Transverse colon (tissue), 4 donors: ENCODE measurements at places on chromosomes 11 and 22.

DNA sequence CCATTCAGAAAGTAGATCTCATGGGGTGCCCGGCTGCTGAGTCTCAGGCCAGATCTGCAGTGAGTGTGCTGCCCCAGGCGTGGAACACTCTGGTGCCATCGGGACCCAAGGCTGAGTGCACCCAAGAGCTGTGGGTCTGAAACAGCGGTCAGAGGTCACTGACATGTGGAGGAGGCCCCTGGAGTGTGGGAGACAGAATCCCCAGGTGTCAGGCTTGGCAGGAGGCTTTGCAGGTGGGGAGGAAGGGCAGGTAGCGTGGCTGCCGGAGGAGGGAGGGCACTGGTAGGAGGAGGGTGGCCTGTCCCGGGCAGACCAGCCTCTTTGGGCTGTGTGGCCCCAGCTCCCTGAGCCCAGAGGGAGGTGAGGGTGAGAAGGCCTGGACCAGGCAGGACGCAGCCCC, 31.7 kb upstream of the KRTAP5-6 start:
- no peaks in the 10 kb centered on the region for H3K4me1 ChIP-seq
- H3K36me3 ChIP-seq, result no peaks in the 10 kb centered on the region
- H3K4me3 ChIP-seq, result no peak overlapping the region
- H3K27me3 ChIP-seq, result peaks cover 35% of the 10 kb centered on the region
- no peak overlapping the region for H3K27ac ChIP-seq

GRCh38 chr11:126525216-126525615, 169.7 kb downstream of the ST3GAL4 start:
- H3K27me3 ChIP-seq, result no peaks in the 10 kb centered on the region
- no peak overlapping the region for H3K27ac ChIP-seq
- no peaks in the 10 kb centered on the region for H3K4me1 ChIP-seq
- no peaks in the 10 kb centered on the region for H3K36me3 ChIP-seq
- H3K4me3 ChIP-seq, result no peak overlapping the region
- no peak for DNase-seq

DNA sequence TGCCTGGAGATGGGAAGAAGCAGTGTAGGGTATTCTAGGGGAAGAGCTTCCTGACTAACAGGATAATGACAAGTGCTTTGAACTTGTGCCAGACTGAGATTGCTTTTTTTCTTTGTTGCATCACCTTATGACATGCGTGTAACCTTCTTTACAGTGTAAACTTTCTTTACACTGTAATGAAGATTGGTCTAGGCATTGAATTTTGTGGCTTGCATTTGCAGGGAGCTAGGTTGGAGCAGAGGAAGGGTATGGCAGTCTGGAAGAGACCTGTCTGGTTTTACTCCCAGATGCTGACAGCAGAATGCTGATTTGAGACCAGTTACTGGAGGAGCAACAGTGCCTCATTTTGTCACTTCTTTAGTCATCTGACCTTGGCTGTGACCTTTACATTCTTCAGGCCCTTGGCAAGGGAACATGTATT, 5.6 kb downstream of the DDB2 start:
- H3K4me1 ChIP-seq, result peaks cover 25% of the 10 kb centered on the region
- DNase-seq, result no peak
- peaks cover 33% of the 10 kb centered on the region for H3K36me3 ChIP-seq
- H3K27me3 ChIP-seq, result no peaks in the 10 kb centered on the region
- no peak overlapping the region for H3K27ac ChIP-seq

- no peak for DNase-seq
- no peak overlapping the region for H3K4me3 ChIP-seq
- H3K36me3 ChIP-seq, result no peaks in the 10 kb centered on the region
- H3K27me3 ChIP-seq, result peaks cover 70% of the 10 kb centered on the region
- H3K4me1 ChIP-seq, result no peaks in the 10 kb centered on the region
- no peak overlapping the region for H3K27ac ChIP-seq
Observed at GRCh38 chr11:1734641-1735081, 15.7 kb downstream of the IFITM10 start.

DNA sequence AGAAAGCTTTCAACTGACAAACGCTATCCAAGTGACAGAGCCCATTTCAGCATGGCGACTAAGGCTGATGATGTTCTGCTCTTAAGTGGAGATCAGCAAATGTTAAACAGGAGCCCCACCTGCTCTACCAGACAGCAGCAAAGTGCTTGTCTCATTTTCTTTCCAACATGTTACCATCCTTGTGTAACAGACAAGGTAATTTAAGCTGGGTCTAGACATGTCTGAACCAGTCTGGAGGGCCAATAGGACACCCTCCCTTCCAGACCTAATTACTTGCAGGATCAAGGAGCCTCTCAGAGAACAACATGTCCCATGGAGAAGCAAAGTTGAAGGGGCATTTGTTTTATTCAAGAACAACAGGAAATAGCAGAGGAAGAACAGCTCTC, 3.9 kb upstream of the LMO2 start:
- no peaks in the 10 kb centered on the region for H3K4me1 ChIP-seq
- no peaks in the 10 kb centered on the region for H3K36me3 ChIP-seq
- H3K27me3 ChIP-seq, result no peaks in the 10 kb centered on the region
- H3K27ac ChIP-seq, result no peak overlapping the region
- no peak for DNase-seq

DNA sequence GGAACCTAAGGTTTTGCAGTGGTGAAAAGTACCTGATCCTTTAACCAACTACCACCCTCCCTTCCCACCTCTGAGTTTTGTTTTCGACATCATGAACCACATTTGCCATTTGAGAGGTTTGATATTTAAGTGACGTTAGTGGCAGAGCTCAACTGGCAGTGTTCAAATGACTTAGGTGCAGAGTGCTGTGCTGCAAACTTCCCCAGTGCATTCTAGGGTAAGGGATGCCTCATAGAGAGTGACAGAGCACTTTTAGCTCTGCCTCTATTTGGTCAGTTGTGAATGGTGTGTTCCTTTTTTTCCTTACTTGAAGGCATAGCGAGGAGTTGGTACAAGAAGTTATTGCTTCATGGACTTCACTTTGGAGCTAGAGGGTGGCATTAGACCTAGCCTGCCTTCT, 9.4 kb downstream of the BMAL1 start:
- no peak for DNase-seq
- no peak overlapping the region for H3K4me3 ChIP-seq
- H3K36me3 ChIP-seq, result no peaks in the 10 kb centered on the region

DNA sequence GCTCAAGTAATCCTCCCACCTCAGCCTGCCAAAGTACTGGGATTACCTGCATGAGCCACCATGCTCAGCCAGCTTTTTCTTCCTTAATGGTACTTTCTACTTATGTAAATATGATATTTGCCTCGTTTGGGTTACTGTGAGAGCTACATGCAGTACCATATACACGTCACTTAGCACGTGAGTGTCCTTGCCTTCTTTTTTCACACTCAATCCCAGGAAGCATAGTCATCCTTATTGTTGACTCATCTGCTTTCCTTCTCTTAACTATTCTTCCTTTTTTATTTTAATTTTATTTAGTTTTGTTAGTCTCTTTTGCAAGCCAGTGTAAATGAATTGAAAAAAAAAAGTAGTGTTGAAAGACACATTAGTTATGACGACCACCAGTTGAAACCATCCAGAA, 205.9 kb downstream of the HIPK3 start:
- H3K27me3 ChIP-seq, result no peaks in the 10 kb centered on the region
- no peaks in the 10 kb centered on the region for H3K36me3 ChIP-seq
- no peak for DNase-seq
- H3K4me3 ChIP-seq, result no peak overlapping the region

DNA sequence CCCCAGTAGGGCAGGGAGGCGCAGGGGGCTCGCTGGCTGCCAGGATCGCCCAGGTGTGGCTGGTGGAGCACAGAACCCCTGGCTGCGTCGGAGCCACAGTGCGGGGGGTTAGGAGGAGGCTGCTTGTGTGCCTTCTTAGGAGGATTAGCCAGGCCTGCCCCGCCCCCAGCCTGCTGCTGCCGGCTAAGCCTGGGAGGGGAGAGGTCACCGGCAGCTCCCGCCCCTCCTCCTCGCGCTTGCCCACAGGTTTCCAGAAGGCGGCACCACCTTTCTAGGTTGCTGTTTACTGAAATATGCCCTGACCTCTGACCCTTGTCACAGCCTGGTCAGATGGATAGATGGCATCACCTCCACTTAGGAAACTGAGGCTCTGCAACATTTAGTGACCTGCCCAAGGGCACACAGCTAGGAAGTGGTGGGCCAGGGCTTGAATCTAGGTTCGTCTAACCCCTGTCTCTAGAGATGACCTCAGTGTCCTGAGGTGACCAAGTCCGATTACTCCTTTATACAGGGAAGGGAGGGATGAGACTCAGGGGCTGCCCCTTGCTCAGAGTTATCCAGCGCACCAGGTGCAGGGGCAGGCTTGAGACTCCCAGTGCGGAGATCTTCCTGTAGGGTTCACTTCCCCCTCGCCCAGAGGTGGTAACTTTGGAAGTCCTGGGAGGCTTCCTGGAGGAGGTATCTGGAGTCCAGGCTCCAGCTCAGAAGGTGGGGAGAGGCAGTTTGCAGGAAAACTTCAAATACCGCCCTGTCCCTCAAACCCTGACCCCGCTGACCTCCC, 44.0 kb downstream of the MYO7A start:
- DNase-seq, result no peak
- no peak overlapping the region for H3K4me3 ChIP-seq
- no peaks in the 10 kb centered on the region for H3K27me3 ChIP-seq
- H3K27ac ChIP-seq, result no peak overlapping the region
- no peaks in the 10 kb centered on the region for H3K36me3 ChIP-seq
- H3K4me1 ChIP-seq, result no peaks in the 10 kb centered on the region

DNA sequence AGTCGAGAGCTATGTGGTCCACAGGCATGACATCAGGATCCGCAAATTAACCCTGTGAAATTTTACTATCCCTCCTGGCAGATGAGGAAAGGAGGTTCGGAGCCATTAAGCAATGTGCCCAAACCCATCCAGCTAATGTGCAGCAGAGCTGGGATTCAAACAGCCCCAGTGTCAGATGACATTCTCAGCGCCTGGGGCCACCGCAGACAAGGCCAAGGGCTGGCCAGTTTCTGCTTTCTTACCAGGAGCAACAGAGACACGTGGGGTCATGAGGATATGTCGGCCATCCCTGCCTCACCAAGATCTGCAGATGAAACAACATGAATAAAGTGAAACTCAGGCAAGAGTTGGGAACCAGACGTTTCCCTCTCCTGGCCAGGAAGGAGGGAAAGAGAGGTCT, 110.2 kb downstream of the TENM4 start:
- DNase-seq, result no peak
- no peak overlapping the region for H3K4me3 ChIP-seq
- H3K27ac ChIP-seq, result no peak overlapping the region
- H3K27me3 ChIP-seq, result no peaks in the 10 kb centered on the region
- H3K4me1 ChIP-seq, result no peaks in the 10 kb centered on the region
- H3K36me3 ChIP-seq, result no peaks in the 10 kb centered on the region

DNA sequence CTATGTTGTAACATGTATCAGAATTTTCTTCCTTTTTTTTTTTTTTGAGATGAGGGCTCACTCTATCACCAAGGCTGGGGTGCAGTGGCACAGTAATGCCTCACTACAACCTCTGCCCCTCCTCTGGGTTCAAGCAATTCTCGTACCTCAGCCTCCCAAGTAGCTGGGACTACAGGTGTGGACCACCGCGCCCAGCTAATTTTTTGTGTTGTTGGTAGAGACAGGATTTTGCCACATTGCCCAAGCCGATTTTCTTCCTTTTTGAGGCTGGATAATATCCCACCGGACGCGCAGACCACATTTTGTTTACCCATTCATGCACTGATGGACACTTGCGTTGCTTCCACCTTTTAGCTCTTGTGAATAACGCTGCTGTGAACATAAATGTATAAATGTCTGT, 97.0 kb downstream of the BRD1 start:
- no peaks in the 10 kb centered on the region for H3K36me3 ChIP-seq
- peaks cover 63% of the 10 kb centered on the region for H3K27me3 ChIP-seq
- DNase-seq, result no peak

GRCh38 chr11:116618461-116618860, 154.3 kb downstream of the BUD13 start:
- H3K36me3 ChIP-seq, result no peaks in the 10 kb centered on the region
- H3K4me1 ChIP-seq, result no peaks in the 10 kb centered on the region
- no peak overlapping the region for H3K27ac ChIP-seq
- no peak for DNase-seq
- H3K4me3 ChIP-seq, result no peak overlapping the region

DNA sequence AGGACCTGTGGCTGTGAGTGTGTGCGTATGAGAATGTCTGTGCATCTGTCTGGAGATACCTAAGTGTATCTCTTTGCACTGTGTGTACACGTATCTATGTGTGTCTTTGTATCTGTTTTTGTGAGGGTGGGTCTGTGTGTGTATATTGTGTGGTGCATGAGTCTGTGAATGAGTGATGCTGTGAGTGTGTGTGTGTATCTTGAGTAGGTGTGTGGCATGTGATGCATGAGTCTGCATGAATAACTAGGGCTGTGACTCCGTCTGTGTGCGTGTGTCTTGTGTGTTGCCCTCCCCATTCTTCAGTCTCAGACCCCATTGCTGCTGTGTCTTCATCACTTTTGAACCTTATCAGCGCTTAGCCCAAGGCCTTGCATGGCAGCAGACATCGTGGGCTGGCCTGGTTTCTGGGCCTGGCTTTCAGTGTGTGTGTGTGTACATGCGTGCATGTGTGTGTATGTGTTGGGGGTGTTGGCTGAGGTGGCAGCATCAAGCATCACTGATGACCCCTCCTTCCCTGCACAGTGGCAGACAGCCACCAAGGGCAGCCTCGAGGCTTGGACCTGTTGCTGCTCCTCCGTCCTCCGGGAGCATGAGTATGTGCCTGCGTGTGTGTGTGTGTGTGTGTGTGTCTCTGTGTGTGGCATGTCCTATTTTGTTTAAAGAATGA, 1.4 kb downstream of the SGSM1 start:
- DNase-seq, result peak; percentile 17
- H3K27ac ChIP-seq, result no peak overlapping the region
- no peak overlapping the region for H3K4me3 ChIP-seq
- no peaks in the 10 kb centered on the region for H3K36me3 ChIP-seq
- no peaks in the 10 kb centered on the region for H3K4me1 ChIP-seq

DNA sequence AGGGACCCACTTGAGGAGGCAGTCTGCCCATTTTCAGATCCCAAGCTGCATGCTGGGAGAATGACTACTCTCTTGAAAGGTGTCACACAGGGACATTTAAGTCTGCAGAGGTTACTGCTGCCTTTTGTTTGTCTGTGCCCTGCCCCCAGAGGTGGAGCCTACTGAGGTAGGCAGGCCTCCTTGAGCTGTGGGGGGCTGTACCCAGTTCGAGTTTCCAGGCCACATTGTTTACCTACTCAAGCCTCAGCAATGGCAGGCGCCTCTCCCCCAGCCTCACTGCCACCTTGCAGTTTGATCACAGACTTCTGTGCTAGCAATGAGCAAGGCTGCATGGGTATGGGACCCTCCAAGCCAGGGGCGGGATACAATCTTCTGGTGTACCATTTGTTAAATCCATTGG, 126.0 kb downstream of the OR4A5 start:
- H3K36me3 ChIP-seq, result no peaks in the 10 kb centered on the region
- no peak overlapping the region for H3K4me3 ChIP-seq
- DNase-seq, result no peak

DNA sequence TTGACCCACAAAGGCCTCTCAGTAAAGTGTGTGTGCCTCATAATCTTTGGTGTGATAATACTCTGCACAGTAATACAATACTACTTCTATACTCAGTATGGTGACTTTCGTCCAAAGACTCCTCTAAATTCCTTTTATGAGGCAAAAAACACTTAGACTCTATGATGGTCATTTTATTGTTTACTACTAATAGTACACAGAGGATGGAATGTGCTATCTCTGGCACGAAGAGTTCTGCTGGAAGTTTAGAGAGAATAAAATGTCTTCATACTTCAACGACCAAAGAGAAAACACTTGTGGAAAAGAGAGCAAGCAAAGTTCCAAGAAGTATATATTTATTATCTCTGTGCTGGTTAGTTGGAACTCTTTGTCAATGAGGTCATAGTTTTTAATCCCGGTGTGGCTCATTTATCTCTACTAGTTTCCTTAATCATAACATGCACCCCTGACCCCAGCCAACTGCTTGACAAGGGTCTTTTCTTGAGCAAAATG, 7.5 kb upstream of the CSTF3 start:
- H3K4me3 ChIP-seq, result no peak overlapping the region
- H3K36me3 ChIP-seq, result no peaks in the 10 kb centered on the region
- peak overlapping the region; percentile 8 for H3K27ac ChIP-seq
- no peak for DNase-seq
